Posterior cingulate gyrus (tissue), 11 donors: ENCODE measurements at places on chromosomes 3 and 15.

GRCh38 chr15:78264304-78265136 lies at the start of gene DNAJA4:
TSS of gene DNAJA4 (plus strand) at chr15:78264562. CDS start at chr15:78264764, 202 bp downstream.
- DNase-seq, result peak; percentile 89

GRCh38 chr15:88046576-88047129 lies 209.9 kb downstream of the NTRK3 start:
- DNase-seq, result no peak

DNA sequence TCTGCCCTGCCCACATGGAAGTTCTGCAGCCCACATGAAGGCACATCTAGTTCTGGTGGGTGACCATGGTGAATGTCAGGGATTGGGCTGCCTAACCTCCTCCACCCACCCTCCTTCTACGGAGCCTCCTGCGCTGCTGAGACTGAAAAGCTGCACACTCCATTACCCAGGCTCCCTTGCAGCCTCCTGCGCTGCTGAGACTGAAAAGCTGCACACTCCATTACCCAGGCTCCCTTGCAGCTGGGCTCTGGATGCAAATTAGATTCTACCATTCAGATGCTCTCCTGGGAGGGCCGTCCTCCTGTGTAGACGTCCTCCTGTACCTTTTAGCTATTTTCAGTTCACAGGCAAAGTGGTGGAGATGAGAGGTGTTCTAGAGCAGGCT lies 32.1 kb downstream of the POMGNT2 start:
- peak; percentile 52 for DNase-seq

GRCh38 chr3:60064210-60065178 lies 1014.7 kb upstream of the CFAP20DC start:
- DNase-seq, result no peak

GRCh38 chr3:18011387-18011786 lies 269.0 kb upstream of the TBC1D5 start:
- DNase-seq, result no peak

- DNase-seq, result no peak
These were observed 48.7 kb downstream of the FOXB1 start for GRCh38 chr15:60052796-60053195.

- DNase-seq, result no peak
These were observed 130.2 kb upstream of the TOPAZ1 start for GRCh38 chr3:44111482-44111881.

- no peak for DNase-seq
These were observed 31.5 kb downstream of the CRTAP start for GRCh38 chr3:33145221-33145900.

GRCh38 chr3:149646181-149646766 lies 11.6 kb downstream of the WWTR1 start:
- DNase-seq, result no peak

DNA sequence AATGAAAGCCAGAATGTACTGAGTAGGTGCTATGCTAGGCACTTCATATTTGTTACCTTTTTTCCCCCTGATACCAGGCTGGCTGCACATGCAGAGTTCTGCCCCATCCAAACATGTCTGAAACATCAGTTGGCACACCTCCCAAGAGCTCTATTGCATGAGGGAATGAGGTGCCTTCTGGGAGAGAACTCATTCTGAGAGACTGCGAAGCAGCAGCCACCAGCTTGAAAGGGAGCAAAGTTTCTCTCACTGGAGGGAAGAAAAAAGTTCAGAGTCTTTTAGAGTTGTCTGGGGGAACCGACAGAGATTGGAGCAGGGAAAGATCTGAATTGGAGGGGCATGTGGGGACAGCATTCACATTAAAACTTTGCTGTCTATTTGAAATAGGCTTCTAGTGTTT lies 84.1 kb downstream of the AGBL1 start:
- DNase-seq, result no peak

DNA sequence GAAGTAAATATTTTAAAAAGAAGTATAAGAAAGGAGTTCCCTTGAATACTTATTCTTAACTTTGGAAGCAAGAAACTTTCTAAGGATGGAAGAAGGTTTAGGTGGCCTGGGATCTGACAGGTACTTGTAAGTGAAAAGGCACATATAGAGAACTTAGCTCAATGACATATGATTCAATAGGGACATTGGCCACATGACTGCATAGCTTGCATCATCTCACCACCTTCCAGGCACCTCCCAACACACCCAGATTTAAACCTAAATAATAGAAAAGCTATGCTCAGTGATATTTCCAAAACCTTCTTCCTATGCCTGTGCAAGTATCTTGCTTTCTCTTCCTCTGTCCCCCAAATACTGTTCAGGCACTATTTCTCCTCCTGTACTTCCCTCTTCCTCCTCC lies 4.7 kb upstream of the P2RY1 start:
- no peak for DNase-seq

DNA sequence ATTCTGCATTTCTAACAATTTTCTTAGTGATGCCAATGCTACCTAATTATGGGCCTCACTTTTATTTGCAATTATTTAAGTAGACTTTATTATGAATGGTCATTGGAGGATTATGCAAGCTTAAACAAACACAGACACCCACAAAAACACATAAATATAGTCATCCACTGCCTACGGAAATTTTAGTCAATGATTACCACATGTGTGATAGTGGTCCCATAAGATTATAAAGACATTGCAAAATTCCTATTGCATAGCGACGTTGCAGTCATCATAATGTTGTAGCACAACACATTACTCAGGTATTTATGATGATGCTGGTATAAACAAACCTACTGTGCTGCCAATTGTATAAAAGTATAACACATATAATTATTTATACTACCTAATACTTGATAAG lies 247.8 kb upstream of the ALCAM start:
- DNase-seq, result no peak

GRCh38 chr15:75153087-75153486 lies 48.6 kb upstream of the C15orf39 start:
- DNase-seq, result no peak

GRCh38 chr3:152620395-152620794 lies 214.5 kb upstream of the P2RY1 start:
- DNase-seq, result no peak

DNA sequence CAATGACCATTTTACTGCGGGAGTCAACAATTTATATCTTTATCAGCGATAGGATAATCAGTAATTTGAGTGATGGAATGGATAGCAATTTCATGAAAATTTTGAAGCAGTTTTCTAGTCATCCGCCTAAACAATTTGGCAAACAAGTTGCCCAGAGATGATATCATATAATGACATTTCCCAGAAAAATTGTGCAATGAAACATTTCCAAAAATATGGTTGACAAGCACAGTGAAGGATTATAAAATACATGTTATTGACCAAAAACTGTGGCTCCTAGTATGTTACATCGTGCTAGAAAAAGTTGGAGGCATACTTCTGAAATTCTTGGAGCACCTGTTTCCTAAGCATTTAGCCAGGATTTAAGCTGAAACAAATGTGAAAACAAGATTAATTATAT lies 145.1 kb downstream of the GHSR start:
- no peak for DNase-seq

- no peak for DNase-seq
These were observed 199.2 kb upstream of the SLC2A2 start for GRCh38 chr3:171225708-171226107.

DNA sequence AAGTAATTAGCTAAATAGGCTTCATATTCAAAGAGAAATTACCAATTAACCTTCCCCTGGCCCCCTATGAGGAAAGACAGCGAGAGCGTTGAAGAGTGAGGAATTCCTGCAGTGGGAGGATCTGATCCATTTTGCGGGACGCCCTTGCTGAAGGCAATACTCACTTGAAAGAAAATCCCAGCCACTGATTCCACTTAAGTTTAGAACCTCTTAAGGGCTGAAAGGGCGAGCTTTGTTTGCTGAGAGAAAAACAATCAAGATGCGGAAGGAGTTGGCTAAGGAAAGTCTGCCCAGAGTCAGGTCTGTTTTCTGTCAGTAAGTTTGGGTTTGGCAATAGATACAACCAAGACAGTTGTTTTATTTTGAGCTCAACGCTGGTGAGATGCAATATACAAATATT lies 102.8 kb upstream of the GBE1 start:
- DNase-seq, result no peak

DNA sequence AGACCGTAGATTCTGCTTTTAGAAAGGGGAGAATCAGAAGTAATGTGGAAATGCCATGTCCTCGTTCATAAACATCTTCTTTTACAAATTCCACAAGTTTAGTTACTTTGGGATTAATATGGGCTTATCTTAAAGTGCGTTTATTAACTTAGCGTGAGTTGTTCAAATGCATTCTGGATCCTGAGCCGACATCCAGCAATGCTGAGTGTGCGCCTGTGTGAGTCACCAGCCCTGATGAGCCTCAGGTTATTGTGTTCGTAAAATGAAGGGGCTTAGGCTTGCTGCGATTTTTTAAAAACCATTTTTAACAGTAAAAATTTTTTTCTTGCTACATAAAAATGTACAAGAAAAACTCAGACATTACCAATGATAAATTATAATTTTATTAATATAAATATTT lies 57.9 kb downstream of the TFRC start:
- DNase-seq, result no peak

GRCh38 chr3:114223143-114223542 lies 14.2 kb downstream of the ZNF80 start:
- DNase-seq, result no peak

DNA sequence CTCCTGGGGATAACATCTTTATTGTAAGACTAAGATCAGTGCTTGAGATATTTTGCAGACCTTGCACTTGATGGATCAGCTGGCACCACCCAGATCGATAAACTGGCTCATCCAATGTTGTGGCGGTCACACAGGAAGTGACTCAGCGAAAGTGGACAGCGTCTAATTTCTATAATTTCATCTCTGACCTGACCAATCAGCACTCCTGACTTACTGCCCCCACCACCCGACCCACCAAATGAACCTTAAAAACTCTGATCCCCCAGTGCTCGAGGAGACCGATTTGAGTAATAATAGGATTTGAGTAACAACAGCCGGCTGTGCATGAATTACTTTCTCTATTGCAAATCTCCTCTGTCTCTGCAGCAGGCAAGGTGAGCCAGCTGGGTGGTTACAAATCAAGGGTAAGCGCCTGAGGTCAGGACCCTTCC lies 62.7 kb upstream of the RNU6-1 start:
- no peak for DNase-seq

DNA sequence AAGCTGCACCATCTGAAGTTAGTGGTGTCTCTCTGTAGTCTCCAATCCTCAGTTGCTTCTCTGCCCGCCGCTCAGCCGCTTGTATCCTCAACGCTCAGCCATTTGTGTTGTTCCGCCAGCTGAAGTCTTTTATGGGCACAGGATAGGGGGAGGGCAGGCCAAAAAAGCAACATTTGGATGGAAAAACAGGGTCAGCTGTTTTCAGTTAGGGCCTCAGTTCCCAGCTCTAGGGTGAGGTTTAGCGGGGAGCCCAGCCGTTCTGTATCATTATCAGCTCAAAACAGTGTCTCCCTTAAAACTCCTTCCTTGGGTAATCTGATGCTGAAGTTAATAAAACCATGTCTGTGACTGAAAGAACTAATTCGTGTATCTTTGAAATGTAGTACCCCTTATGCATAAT lies 329.5 kb upstream of the AZI2 start:
- no peak for DNase-seq

- no peak for DNase-seq
These were observed 1458.4 kb upstream of the CADM2 start for GRCh38 chr3:83500422-83500821.

- no peak for DNase-seq
These were observed 22.1 kb downstream of the SNTN start for GRCh38 chr3:63674586-63674985.

DNA sequence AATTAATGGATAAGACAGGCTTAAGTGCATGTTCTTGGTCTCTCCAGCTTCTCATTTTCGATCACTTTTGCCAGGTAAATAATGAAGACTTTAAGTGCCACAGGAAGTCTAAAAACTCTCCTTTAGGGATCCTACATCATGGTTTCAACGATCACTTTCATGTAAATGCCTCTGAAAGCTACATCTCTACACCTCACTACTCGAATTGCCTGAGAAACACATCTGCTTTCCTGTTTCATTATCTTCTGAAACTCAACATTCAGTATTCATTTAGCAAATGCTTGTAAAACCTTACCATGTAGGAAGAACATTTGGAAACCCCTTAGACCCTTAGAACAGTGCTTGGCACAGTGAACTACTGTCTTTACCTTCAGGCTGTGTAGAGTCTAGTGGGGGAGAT lies 16.2 kb downstream of the THAP10 start:
- DNase-seq, result no peak

DNA sequence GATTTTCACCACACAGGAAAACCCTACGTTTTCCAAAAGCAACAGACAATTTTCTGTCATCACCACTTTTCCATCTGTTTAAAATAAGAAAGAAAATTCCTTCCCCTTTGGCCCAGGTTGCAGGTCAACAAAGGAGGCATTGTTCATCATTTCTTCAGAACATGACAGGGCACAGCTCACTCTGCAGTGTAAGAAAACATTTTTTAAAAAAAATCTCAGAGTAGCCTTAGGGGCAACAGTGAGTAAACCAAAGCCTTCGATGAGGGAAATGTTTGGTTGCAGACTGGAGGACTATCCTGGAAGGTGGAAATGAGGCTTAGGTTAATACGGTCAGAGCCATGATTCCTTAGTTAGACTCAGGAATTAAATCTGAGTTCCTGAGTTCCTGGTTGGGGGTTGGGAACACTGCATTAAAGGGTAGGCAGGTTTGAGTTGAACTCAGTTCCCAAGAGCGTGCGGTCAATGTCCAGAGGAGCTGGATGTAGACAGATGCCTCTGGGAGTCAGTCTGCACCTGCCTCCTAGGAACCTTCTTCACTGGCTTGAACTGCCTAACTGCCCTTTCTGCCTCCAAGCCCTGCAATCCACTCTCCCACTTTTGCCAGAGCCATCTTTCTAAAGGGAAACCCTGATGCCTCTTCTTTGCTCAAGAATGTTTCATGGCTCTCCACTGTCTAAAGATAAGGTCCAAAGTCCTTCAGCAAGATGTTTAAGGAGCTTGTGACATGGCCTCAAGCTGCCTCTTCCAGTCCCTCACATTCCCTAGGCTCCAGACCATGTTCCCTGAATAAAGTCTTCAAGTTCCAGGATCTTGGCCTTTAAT lies 3.3 kb upstream of the HES1 start:
- DNase-seq, result no peak

GRCh38 chr3:20039765-20040547 lies at the start of gene KAT2B:
TSS of gene KAT2B (plus strand) at chr3:20040446. CDS start at chr3:20040478, 32 bp downstream.
- DNase-seq, result peak; percentile 91

DNA sequence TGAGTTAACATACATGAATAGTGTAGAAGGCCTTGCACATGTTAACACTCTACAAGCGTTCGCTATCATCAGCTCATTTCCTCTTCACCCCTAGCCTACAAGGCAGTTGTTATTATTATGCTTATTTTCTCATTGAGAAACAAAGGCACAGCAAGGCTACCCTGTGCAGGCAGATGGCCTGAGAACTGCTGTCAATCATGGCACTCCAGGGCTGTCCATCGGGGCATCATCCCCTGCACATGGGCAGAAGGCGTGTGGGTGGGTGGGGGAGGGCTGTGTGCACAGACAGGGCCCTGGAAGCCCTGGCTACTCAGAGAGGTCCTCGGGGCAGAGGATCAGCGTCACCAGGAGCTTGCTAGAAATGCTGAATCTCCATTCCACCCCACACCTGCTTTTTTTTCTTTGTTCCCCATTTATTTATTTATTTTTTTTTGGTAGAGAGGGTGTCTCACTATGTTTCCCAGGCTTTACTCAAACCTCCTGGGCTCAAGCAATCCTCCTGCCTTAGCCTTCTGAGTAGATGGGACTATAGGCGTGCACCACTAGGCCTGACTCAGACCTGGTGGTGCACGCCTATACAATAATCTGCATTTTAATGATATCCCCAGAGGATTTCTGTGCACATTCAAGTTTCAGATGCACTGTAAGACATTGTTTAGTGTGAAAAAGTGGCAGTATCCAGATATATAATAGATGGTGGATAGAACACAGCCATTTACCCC lies 9.6 kb upstream of the ZXDC start:
- no peak for DNase-seq
